ENCODE measurements at places on chromosomes 13 and 19. TPM values are rescaled to one million over a fixed set of nuclear protein-coding genes. Genes with fewer than 3 reads are reported as not detected.

Gene GGN
- 2.2 TPM for total RNA-seq

DNA sequence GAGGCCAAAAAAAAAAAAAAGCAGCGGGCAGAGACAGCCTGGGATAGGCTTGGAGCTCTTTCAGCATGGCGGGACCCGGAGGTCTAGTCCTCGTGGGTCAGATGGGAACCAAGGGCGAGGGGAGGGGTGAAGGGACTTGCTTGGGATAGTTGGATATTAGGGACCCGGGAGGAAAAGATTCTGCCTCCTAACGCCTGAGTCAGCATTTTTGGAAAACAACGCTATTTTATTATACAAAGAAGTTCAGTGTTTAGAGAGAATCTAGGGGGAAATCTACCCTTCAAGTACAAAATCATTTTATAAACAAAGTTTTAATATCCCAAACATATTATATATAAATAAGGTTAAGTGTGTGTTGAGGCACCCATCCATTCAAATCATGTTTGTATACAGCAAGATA, 156.7 kb downstream of the ZNF536 start:
- no peak overlapping the region for H3K27ac ChIP-seq
- H3K27me3 ChIP-seq, result no peaks in the 10 kb centered on the region
- H3K36me3 ChIP-seq, result no peaks in the 10 kb centered on the region

DNA sequence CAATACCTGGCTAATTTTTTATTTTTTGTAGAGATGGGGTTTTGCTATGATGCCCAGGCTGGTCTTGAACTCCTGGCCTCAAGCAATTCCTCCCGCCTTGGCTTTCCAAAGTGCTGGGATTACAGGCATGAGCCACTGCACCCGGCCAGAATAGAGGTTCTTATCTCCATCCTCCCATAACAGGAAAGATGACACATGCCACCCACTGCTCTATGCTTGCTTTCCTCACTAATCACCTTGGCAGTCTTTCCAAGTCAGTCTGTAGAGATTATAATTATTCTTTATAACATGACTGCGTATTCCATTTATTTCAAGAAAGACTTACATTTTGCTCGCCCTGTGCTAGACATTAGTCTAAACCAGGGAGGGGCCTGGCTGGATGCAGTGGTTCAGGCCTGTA, 6.7 kb downstream of the VAV1 start:
- no peak overlapping the region for H3K4me3 ChIP-seq
- DNase-seq, result no peak
- H3K4me1 ChIP-seq, result peaks cover 4% of the 10 kb centered on the region
- no peak overlapping the region for H3K27ac ChIP-seq
- no peaks in the 10 kb centered on the region for H3K27me3 ChIP-seq

DNA sequence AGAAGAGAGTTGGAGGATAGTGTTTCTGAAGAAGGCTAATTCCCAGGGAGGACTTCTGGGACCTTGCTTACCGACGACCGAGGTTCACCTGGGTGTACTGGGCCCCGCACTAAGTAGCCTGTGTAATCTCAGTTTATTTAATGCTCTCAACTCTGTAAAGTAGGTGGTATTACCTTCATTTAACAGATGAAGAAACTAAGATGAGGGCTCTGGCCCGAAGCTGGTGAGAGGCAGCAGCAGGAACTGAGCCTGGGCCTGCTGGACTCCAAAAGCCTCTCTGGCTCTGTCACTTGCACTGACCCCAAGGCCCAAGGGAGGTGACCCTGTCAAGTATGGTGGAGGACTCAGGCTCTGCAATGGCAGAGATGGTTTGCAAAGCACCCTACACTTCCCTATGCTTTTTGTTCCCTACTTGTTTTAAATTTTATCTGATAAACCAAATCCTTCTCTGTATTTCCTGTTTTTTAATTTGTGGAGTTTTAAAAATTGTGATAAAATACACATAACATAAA, 50.6 kb downstream of the GGACT start:
- no peak overlapping the region for H3K27ac ChIP-seq
- no peaks in the 10 kb centered on the region for H3K27me3 ChIP-seq
- no peak for DNase-seq
- H3K4me1 ChIP-seq, result no peaks in the 10 kb centered on the region
- H3K36me3 ChIP-seq, result no peaks in the 10 kb centered on the region

DNA sequence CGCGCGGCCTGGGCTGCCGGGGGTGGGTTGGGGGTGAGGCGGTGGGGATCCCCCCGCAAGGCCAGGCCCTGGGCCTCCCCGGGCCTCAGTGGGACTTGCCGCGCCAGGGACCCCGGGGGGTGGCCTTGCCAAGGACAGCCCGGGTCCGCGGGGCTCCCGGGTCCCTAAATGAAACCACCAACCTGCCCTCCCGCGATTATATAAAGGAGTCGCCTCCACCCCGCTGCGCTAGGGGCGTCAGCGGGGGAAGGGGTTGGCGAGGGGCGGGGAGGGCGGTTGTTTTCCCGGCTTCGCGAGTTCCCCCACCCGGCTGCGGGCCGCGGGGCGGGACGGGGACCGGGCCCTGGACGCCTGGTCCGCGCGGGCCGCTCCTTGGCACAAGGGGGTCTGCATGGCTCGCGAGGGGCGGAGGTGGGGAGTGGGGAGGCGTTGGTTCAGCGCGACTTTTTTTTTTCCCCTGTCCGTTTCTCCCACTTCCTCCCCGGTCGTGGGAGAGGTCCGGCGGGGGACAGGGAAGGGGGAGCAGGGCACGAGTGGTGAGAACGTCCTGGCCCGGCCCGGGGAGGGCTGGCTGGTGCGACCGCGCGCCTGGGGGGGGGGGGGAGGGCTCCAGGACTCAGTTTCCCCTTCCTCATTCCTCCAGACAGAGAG, 822 bp upstream of the ZBTB7A start:
- DNase-seq, result no peak
- H3K27ac ChIP-seq, result peak overlapping the region; percentile 99
- H3K4me3 ChIP-seq, result peak overlapping the region; percentile 100
- no peaks in the 10 kb centered on the region for H3K27me3 ChIP-seq

Gene PNMA8A
- 1.4 TPM for total RNA-seq

- DNase-seq, result peak; percentile 93
- no peak overlapping the region for H3K27ac ChIP-seq
- H3K4me1 ChIP-seq, result peaks cover 23% of the 10 kb centered on the region
- H3K36me3 ChIP-seq, result no peaks in the 10 kb centered on the region
Measured at GRCh38 chr13:48580185-48580803, 47.4 kb upstream of the RCBTB2 start.
